ENCODE measurements at places on chromosomes 1 and 21.

DNA sequence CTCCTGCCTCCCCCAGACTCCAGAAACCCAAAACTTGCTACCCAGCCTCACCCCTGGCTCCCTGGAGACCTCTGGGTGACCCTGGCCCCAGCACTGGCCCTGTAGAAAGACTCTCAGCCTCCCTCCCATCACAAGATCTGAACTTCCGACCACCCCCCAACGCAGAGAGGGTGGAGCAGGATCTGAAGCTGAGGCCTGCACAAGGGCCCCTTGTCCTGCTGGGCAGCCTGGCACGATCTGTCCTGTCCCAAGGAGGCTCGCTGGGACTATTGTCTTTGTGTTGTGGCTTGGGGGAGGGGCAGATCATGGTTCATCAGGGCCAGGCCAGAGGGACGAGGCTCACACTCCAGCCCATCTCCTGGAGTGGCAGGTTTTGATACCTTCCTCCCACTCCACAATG is 20.0 kb downstream of the PHLDA3 start:
- DNase-seq, result no peak

GRCh38 chr1:31617218-31617915 is at the start of gene HCRTR1:
Gene HCRTR1 (plus strand): TSS chr1:31617689. CDS start chr1:31619193, 1,504 bp downstream.
- DNase-seq, result no peak

DNA sequence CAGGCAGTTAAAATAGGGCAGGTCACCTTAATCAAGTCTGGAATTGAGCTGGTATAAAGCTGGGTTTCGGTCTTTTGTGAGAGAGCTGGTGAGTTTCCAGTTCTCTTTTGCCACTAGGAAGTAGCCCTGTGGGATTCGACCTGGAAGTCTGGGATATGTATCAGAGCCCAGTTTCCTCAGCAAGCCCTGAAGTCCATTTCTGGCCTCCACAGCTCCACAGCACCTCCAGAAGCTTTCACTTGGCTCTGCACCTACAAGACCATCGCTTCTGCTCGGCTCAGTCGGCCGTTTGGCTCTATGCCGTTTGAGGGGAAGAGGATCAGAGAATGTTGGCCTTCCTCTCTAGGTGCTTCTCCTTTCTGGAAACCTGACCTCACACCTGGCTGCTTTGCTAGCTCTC is 148.0 kb downstream of the GALNT2 start:
- DNase-seq, result peak; percentile 82

- no peak for DNase-seq
Observed at GRCh38 chr1:238778113-238778512, 608.3 kb upstream of the CHRM3 start.

DNA sequence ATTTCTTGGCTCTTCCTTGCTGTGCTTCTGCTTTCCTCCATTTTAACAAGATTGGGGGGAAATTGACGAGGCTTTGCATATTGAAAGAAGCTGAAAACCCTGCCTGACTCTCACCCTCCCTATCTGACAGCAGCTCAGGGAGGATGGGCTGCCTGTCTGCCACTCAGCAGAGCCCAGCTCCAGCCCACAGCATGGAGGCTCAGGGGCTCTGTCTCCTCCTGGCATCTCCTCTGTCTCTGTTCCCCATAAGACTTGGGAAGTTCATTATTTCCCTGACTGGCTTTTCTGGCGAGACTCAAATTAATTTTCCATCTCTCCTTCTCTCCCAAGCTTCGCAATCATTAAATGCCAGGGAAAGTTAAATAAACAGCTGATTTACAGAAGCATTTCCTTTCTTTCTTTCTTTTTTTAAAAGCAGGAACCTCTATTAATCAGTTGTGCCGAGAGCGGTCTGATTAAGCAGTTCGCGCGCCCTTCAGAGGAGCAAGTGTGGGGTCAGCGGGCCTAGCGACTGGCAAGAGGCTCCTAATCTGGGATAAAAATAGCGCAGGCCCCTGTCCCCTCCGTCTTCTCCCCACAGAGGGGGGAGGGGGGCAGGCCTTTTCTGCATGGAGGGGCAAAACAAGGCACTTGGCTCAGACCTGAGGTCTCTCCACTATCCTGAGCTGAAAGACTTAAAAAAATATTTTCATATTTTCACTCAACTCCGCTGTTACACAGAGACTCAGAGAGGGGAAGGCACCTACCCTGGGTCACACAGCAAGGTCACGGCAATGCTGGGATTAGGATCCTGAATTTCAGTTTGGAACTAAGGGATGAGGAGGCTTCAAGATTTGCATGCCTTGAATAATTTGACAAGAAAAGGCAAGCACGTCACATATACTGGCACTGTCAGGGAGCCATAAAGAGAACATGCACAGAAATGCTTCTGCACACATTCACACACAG is 170.4 kb downstream of the ACTL8 start:
- no peak for DNase-seq

DNA sequence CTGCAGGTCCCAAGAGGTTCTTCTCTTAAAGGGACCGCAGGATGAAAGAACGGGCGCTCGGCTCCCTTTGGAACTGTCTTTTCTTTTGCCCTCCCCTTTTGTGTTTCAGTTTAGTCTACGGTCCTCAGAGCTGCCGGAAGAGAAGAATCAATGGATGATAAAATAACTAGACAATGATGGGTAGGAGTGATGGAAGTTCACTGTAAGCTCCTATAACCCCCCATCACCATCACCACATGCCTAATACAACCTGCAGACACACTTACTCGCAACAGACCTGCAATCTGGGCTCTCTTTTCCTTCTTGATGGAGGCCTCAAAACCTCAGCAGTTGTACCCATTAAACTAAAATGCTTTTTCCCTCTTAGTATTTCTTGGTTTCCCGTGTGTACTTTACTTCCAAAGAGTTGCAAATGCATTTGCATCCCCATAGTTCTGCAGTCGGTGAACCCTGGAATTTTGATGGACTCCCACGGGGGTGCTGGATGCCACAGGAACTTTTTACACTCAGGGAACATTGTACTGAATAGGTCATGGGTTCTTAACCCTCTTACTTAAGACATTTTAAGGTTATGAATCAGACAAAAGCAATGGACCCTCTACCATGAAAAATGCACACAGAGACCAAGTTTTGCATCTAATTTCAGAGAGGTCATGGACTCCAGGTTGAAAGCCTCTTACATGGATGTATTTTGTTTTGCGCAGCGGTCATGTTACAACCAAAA is 633 bp upstream of the RFX5 start:
- no peak for DNase-seq

- no peak for DNase-seq
Observed at GRCh38 chr1:221117133-221117532, 237.9 kb downstream of the HLX start.

DNA sequence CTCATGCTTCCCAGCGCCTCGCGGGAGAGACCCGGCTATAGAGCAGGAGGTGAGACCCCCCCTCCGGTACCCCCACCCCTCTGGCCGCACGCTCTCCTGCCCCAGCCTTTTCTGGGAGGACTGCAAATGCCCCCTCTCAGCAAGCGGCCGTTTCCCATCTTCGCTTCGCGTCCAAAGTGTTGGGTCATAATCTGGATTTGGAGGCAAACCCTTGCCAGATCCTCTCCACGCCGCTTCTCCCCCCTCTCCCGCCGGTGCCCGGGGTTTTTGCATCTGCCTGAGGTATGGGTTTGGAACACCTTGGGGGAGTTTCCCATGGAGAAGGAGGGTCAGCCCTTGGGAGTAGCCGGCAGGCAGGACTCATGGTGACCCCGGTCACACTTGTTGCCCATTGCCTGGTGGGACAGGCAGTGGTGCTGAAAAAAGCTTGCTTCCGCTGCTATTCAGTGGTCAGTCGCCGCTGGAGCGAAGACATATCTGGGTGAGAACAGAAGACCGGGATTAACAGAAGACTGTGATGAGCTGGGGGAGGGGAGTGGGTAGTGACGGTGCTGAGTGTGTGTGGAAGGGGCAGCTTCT is 935 bp downstream of the KCNK2 start:
- DNase-seq, result peak; percentile 44

DNA sequence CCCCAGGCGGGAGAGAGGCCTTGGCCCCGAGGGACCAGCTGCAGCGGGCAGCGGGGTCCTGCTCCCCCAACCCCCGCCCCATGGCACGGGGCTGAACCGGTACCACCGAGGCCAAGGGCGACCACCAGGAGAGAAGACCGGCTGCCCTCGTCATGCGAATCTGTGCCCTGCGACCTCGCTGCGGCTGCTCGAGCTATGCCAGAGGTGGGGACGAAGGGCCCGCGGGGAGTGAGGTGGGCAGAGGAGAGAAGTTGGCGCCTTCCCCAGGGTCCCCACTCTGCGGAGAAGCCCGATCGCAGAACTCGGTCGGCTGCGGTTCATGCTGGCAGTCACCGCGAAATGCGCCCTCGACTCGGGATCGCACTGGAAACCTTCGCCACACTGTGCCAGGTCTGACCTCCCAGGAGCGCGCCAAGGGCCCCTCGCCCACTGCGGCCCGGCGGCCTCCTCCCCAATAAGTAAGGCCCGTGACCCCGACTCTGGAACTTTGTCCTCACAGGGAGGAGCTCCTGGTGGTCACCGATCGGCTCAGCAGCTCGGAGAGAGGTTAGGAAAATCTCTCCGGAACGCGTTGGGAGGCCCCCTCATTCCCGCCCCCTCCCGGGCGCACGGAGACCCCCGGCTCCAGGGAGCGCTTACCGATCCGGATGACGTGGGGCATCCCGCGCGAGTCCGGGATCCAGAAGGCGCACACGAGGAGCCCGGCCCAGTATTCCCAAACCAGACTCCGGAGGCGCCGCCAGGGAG is 787 bp downstream of the GRIK3 start:
- DNase-seq, result no peak

DNA sequence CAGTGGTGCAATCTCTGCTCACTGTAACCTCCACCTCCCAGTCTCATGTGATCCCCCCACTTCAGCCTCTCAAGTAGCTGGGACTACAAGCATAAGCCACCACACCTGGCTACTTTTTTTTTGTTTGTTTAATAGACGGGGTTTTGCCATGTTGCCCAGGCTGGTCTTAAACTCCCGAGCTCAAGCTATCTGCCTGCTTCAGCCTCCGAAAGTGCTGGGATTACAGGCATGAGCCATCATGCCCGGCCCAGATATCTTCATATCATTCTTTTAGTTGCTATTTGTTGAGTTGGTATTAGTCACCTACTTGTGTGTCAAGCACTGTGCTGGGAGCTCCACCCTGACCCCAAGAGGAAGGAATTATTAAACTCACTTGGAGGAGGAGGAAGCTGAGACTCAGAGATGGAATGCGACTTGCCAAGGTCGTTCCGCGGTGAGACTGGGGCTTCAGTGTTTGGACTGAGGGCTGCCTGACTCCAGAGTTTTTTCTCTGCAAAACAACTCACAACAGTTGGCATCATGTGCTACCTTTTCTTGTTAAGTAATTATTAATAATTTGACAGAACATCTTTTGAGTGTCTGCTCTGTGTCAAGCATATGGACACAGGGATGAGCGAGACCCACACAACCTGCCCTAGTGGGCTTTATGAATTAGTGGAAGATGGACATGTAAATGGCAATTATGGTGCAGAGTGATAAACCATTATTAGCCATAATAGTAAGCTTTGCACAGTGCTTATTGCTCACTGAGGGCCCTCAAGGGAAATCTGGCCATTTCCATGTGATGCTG is 132.0 kb downstream of the FOXD2 start:
- DNase-seq, result peak; percentile 38

- DNase-seq, result no peak
Observed at GRCh38 chr1:212638492-212639151, 30.1 kb downstream of the ATF3 start.

DNA sequence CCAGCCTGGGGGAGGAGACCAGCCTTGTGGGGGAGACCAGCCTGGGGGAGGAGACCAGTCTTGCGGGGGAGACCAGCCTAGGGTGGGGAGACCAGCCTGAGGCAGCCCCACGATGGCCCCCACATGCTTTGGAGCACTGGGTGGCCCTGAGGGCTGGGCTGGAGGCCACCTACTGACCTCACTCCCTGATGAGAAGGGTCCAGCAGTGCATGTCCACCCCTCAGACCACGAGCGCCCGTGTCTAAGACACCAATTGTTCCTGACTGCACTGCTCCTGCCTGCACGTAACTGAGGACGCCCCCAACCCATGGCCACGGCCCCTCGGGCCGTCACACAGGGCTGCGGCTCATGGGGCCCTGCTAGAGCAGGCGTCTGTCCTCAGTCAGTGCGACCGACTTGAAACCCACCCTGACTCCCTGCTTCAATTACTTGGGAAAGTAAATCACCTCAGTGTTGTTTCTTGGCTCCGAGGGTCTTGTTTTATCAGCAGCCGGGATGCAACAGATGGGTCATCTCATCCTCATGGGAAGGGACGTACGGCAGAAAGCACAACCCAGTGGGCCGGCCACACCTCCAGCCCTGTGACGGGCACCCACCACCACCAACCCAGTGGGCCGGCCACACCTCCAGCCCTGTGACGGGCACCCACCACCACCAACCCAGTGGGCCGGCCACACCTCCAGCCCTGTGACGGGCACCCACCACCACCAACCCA is at the start of gene SPATC1L:
Gene SPATC1L, minus strand, starts transcription at position 550 of the 715 bp plus-strand sequence. CDS start 1,643 bp downstream, outside the sequence.
- peak; percentile 88 for DNase-seq

GRCh38 chr1:87129038-87129437 is 199.6 kb upstream of the LMO4 start:
- no peak for DNase-seq

DNA sequence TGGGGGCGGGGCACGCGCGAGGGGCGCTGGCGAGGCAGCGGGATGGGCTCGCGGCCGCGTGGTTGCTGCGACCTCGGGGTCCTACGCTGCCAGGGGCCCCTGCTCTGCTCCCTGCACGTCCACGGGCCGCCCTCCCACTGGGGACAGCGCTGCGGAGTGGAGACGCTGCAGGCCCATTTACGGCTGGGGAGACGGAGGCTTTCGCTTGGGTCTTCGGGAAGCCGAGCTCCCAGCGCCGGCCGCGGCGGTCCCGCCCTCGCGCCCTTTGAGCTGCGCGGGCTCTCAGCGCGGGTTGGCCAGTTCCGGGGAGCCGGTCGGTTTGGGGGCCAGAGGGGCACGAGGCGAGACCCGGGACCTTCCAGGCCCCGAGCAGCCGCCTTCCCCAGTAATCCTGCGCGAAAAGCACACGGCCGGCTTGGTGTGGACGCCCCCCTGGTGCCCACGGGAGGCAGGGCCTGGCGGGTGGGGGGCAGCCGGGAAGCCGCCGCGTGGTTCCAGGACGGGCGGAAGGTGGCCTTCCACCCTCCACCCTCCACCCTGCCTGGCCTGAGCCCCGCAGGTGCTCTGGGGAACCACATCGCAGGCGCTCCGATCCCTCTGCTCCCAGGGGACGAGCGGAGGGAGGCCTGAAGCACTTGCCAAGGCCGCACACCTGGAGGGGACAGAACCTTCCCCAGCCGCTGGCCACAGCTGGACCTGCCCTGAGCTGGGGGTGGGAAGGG is 570 bp upstream of the PEX10 start:
- DNase-seq, result no peak

GRCh38 chr1:84883286-84883685 is 9.7 kb downstream of the LPAR3 start:
- no peak for DNase-seq

DNA sequence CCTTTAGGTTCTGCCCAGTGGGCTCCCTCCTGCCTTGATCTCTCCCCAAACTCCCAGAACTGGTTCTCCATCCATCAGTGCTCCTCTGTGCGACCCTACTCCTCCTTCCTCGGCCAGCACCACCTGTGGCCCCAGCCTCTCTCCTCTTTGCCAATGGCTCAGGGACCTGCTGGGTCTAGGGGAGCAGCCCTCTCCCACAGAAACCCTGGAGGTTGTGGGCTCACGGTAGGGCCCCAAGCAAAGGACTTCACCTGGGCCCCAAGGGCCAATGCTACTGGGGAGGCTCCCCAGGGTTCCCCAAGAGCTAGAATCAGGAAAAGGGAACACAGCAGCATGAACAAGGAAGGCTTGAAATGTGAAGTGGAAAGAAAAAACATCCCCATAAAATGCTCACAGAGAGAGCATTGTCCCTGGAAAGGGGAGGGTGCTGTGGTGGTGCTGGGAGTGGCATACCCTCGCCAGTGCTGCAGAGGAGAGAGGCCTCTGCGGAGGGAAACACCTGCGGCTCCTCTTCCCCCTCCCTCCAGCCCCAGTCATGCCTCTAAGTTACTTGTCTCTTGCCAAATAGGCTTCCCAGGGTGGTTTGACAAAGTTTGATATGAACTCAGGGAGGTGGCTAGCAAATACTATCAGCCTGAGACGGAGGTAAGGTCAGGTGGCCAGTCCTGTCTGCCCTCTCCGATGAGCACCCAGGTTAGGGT is 2.5 kb downstream of the TMEM63A start:
- DNase-seq, result no peak

Data from right cardiac atrium (tissue), 5 donors.